ENCODE measurements at places on chromosomes 1 and 21. TPM values are rescaled to one million over a fixed set of nuclear protein-coding genes. Genes with fewer than 3 reads are reported as not detected.

The MROH9 gene
- 0.10 TPM for total RNA-seq

The TACSTD2 gene
- total RNA-seq: 83.3 TPM

The HSPA13 gene
- 31.2 TPM for total RNA-seq

The KRTAP20-1 gene
- not detected for total RNA-seq

The CFHR5 gene
- total RNA-seq: not detected

The GBP2 gene
- total RNA-seq: 15.4 TPM

The PATJ gene
- total RNA-seq: 34.5 TPM

The PDPN gene
- 5.3 TPM for total RNA-seq

The BRDT gene
- total RNA-seq: not detected

The CHD5 gene
- 1.4 TPM for total RNA-seq

The NPHP4 gene
- total RNA-seq: 9.0 TPM

The MATN1 gene
- 1.4 TPM for total RNA-seq

The ZFYVE9 gene
- 41.0 TPM for total RNA-seq

The TIAM1 gene
- total RNA-seq: 67.8 TPM

The C1orf115 gene
- 12.7 TPM for total RNA-seq

The ZBED6 gene
- 24.9 TPM for total RNA-seq

The RHBDL2 gene
- 2.2 TPM for total RNA-seq

The LEFTY2 gene
- total RNA-seq: 6.7 TPM

The CGN gene
- total RNA-seq: 6.0 TPM

The FMO3 gene
- not detected for total RNA-seq

The SERINC2 gene
- 4.4 TPM for total RNA-seq

The CEP104 gene
- total RNA-seq: 30.7 TPM

The KCNH1 gene
- 0.59 TPM for total RNA-seq

The TEDDM1 gene
- total RNA-seq: not detected
